Foreskin melanocyte (primary cell): ENCODE measurements at places on chromosomes 16 and 17.

DNA sequence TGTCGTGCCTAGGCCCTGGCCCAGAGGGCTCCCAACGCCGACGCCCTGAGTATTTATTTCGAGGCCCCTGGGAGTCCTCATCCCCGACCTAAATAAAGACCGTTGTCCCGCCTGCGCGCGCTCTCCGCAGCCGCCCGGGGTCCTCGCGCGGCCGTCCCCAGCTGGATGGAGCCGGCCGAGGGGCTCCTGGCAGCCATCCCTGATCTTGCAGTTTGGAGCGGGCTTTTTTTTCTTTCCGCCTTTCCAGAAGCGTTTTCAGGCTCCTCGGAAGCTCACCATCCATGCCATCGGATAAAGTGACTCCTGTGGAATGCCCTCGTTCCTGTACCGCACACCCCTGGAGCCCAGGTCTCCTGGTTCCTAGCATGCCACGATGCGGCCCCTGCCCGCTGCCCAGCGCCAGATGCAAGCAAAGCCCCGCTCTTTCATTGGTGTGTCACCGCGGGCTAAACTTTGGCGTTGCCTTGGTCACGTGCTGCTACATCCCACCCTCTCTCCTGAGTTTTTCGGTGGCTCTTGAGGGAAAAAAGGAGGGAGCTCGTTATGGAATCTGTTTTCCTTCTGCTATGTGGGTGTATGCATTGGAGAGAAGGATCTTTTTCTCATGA lies 716 bp downstream of the TMEM94 start:
- DNase-seq: no peak

DNA sequence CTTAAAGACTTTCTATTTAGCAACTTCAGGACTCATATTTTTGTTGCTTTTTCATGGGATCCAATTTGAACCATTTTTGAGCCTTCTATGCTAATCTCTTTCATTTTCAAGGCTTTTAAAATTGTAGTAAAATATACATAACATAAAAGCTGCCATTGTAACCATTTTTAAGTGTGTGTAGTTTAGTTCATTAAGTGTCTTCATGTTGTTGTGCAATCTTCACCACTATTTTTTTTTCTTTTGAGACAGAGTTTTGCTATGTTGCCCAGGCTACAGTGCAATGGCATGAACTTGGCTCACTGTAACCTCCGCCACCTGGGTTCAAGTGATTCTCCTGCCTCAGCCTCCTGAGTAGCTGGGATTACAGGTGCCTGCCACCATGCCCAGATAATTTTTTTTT lies 451.6 kb downstream of the TMEM114 start:
- no peak for DNase-seq

- no peak for DNase-seq
These were observed 68.2 kb downstream of the CDK12 start for GRCh38 chr17:39529455-39529854.

- DNase-seq: no peak
These were observed 10.5 kb upstream of the NKD1 start for GRCh38 chr16:50537533-50538290.

DNA sequence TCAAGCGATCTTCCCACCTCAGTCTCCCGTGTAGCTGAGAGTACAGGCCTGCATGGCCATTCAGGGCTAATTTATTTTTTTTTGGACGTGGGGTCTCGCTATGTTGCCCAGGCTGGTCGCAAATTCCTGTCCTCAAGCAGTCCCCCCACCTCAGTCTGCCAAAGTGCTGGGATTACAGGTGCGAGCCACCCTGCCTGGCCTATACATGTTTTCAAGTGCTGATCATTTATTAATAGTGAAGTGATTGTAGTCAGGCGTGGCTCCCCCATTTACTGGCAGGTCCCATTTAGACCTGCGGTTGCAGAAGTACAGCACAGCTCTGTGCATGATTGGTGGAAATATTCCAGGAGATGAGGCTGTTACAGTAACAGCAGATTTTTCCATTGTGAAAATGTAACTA lies 8.4 kb downstream of the FOXK2 start:
- DNase-seq: no peak

GRCh38 chr17:35748341-35748841 lies 4.6 kb downstream of the GAS2L2 start:
- no peak for DNase-seq
